Stimulated activated CD4-positive, alpha-beta T cell treated with anti-CD3 and anti-CD28 coated beads, Interleukin-4, amount 100 ng/mL, for 4 hours (primary cell): ENCODE measurements at places on chromosomes 6 and 20.

DNA sequence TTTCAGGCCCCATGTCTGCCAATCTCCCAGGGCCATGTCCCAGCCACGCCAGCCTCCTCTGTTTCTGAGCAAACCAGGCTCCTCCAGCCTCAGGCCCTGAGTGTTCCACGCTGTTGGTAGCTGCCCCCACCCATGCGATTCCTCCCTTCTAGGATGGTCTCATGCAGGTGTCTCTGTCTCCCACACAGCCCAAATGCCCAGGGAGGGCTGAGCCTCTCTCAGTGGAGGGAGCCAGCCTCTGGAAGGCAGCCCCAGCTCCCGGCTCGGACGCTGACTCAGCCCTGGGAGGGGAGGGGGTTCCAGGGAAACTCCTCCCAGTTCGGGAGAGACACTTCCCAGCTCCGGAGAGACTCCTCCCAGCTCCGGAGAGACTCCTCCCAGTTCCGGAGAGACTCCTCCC, 122.9 kb upstream of the AFDN start:
- DNase-seq: no peak

DNA sequence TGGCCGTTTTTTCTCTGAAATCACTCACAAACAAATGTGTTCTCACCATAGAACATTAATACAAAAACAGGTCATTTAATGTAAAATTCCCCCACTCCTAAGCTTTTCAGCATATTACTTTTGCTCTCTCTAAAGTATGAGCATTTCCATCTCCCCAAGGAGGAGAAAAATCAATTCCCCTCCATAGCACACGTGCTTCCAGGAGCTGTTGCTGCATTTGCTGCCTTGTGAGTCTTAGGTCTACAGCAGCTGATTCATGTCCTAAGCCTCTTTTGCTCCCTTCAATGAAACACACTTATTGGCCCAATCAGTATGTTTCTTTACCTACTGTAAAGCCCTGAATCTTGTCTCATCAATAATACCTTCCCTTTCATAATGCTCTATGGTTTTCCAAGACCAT, 6.4 kb upstream of the COL9A1 start:
- DNase-seq: no peak

- no peak for DNase-seq
Observed at GRCh38 chr20:46362921-46363867, 43.2 kb downstream of the ELMO2 start.

- DNase-seq: no peak
Observed at GRCh38 chr6:106199331-106199730, 113.2 kb downstream of the PRDM1 start.

DNA sequence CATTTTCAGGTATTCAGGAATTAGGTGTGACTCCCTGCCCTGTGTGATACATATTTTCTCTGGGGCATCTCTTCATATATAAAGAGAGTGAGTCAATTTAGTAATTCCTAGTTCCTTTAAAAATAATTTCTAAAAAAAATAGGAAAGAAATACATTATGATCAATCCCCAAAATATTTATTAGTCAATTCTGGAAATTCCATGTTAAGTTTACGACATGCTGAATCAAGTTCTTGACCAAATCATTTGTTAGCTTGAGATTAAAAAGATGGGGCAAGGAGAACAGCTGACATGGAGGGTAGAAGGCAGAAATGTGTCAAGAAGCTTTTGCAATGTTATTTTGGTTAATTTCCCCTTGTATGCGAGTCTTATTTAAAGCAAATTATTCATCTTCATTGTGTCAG, 22.7 kb upstream of the PRDM1 start:
- no peak for DNase-seq

DNA sequence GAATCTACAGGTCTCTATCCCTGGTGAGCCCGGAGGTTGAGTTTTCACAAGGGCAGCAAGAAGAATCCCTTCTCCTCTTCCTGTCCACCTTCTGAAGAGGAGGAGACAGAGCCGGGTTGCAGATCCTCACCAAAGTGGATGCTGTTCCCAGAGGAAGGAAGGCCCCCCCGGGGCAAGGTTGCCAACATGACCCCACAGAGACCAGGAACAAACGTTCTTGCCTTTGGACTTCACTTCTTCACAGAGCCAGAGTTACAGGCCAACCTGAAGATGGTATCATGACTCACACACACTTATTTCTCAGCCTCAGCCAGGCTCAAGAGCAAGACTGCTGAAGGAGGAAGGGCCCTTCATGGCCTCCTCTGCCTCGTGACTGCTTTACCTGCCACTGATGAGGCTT, 384.3 kb downstream of the CD83 start:
- no peak for DNase-seq

GRCh38 chr20:10074513-10074912, 39.7 kb downstream of the ANKEF1 start:
- DNase-seq: no peak

DNA sequence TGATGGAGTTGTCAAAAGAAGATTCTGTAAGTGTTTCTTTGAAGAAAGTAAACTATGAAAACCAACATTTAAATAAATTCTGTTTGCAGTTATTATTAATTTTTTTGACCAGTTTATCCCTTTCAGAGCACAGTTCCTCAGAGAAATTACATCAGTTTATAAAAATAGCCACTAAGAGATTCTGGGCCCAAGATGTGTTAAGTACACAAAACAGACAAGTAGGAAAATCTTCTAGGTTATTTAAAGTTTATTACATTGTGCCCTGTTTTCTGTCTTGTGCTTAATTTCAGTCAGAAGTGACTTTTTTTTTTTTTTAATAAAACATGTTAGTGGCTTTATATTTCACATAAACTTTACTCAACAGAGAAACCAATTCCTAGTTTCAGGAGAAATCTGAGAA, 72.3 kb downstream of the ECT2L start:
- DNase-seq: no peak

- DNase-seq: no peak
Observed at GRCh38 chr20:12965870-12966251, 42.9 kb upstream of the SPTLC3 start.

DNA sequence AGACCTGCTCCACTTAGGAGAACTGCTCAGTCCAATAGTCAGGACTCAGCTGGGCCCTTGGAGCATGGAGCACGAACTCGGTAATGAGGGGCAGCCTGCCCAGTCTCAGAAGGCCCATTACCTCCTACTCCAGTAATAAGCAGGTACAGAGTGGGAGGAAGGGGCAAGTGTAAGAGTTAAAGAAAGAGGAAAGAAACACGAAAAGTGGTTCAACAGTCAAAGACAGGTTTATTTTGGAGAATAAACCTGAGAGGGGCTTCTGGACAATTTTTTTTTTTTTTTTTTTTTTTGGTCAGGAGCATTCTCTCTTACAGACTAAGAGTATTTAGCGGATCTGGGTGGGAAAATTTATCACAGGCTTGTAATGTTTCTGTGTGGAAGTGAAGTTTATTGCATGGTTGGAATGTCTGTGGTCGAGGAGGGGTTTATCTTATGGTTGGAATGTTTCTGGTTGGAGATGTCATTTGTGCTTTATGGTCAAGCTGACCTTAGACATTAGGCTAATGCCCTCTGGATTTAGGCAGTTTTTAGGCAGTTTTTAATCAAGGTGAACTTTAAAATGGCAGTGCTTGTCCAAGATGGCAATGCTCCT, 340.1 kb downstream of the BCKDHB start:
- no peak for DNase-seq

DNA sequence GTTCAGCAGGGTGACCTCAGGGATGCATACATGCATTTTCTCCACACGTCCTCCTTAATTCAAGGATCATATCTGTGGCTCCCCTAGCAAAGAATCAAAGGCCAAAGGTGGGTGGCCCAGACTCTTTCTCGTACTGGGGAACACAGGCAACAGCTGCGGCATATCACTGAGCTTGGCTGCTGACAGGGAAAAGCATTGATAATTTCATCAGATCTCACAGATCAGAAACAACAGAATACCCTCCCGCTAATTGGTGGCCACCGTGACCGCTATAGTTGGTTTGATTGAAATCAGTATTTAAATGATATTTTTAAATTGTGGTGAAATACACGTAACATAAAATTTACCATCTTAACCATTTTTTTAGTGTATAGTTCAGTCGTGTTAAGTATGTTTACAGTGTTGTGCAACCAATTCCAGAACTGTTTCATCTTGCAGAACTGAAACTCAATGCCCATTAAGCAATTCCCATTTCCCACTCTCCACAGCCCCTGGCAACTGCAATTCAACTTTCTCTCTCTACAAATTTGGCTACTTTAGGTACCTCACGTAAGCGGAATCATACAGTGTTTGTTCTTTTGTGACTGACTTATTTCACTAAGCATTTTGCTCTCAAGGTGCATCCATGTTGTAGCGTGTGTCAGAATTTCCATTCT, 74.7 kb upstream of the TMEM170B start:
- DNase-seq: no peak

- no peak for DNase-seq
Observed at GRCh38 chr20:63268671-63269439, 3.8 kb upstream of the ARFGAP1 start.

- DNase-seq: no peak
Observed at GRCh38 chr6:4352731-4353130, 217.4 kb upstream of the ECI2 start.

DNA sequence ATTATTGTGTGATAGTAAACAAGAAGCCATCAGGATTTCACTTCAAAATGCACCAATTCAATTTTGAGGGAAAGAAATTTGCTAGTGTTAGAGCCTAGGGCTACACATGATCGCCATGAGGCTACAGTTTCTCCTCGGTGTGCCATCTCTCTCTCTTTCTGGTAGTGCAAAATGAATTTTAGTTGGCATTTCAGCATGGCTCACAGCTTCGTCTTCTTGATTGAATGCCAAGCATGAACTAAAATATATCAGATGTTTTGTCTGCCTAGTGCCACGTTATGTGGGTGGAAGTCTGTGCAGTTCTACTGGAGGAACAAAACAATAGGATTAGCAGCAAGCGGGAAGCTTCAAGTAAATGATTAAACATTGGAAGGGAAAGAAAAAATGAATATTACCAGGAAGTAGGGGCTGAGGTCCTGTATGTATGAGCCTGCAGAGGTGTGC, 6.8 kb upstream of the MRAP2 start:
- no peak for DNase-seq

- no peak for DNase-seq
Observed at GRCh38 chr6:47722194-47722593, 23.8 kb downstream of the ADGRF4 start.

DNA sequence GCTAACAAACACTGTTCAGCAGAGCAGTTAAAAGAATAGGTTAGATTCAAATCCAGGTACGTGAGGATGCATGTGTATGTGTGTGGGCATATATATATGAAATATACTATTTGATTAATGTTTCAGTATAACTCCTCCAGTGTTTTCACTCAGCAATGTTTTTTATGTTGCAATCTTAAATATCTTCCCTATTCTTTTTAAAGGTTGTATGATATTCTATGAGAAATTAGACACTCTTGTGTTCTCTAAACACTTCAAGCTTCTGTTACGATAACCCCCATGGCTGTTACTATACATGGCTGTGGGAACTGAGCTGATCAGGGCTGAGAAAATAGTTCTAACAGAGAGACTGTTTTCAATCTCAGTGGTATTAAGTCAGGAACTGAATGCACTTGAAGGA, 421.0 kb downstream of the CBLN4 start:
- no peak for DNase-seq

- DNase-seq: no peak
Observed at GRCh38 chr6:30799210-30799609, 54.9 kb upstream of the IER3 start.

DNA sequence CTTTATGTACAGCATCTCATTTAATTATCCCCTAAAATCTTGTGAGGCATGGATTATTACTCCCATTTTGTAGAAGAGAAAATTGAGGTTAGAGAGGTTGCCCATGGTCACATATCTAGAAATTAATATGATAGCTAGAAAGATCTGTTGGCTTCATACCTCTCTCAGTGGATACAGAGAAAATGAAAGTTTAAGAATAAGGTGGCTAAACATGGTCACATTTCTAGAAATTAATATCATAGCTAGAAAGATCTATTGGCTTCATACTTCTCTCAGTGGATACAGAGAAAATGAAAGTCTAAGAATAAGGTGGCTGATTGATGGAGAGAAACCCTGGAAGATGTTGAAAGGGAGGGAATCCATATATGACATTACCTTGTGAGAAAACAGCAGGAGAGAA, 260.7 kb upstream of the MAN1A1 start:
- no peak for DNase-seq

DNA sequence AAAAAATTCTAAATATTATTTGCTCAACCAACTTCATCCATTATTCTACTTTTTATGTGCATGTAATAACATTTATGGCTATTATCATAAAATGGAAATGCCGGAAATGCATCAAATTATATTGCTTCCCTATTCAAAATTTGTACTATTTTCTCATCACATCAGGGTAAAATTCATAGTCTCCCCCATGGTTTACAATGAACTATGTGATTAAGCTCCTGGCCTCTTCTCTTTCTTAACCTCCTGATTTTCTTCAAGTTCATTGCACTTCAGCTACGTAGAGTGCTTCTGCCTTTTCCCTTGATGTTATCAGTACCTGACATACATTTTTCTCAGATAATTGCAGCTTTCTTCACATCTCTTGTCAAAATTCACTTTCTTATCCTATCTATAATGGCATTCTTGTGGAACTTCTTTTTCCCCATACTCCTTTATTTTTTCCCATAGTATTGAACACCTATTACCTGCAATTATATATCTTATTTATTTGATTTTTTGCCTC, 699.1 kb upstream of the ADGRB3 start:
- no peak for DNase-seq

- DNase-seq: peak; percentile 14
Observed at GRCh38 chr20:46308258-46309157, at the start of gene CDH22. Gene CDH22, minus strand, starts transcription at chr20:46308498. Its CDS starts 57,204 bp downstream, at chr20:46251294.

DNA sequence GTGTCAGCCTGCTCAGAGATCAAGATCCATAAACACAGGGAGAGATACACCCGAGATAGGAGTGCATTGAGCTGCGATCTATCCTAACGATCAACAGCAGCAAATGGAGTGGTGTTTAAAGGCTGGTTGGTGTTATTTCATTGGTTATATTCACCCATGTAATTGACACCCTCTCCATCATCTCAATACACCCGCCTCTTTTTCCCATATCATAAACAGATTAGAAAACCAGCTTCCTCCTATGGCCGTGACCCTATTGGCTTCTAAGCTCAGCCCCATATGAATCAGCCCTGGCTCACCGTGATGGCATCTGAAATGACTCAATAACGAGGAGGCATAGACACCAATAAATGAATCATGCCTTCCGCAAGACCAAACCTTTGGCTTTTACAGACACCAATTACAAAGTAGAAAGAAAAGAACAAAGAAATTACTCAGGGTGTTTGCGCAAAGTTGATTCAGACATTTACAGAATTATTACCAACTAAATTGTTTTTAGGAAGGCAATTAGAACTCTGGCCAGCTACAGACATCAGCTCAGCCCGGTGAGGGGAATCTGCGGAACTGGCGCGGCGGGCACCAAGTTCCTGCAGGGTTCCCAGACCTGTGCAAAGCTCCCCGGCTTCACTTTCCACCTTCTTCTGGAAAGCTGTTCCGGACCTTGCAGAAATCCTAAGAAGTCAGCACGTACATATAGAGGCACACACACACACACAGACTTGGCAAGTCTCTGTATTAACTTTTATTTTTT, 11.5 kb downstream of the PMEPA1 start:
- DNase-seq: peak; percentile 49

- no peak for DNase-seq
Observed at GRCh38 chr6:108105571-108105970, 31.0 kb upstream of the OSTM1 start.

GRCh38 chr6:94859924-94860323, 717.4 kb upstream of the MANEA start:
- DNase-seq: no peak

- DNase-seq: no peak
Observed at GRCh38 chr20:41217422-41217821, 80.1 kb downstream of the PLCG1 start.

- DNase-seq: no peak
Observed at GRCh38 chr6:124393536-124393935, 568.7 kb upstream of the RNF217 start.
